ENCODE measurements at places on chromosomes 13 and 19.
A peak's percentile ranks its signal among the peaks of the same experiment; 100 is the strongest.

DNA sequence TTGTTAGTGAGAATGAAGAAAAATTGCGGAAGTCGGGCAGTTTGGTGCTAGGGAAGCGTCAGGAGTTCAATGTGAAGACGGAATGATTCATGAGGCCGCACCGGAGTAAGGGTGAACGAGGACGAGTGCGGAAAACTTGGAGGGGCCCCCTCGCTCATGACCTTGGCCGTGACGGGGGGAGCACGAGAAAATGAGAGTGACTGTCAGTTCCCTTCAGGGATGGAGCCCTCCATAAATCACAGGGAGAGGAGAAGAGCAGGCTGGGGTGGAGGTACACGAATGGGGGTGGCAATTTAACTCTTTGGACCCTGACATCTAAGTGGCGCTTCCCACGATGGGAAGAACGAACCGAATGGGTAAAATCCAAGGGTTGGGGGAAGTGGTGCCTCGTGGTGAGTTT, 486.4 kb downstream of the TSHZ3 start:
- DNase-seq = no peak

- DNase-seq = no peak
Measured at GRCh38 chr13:114334305-114335053, 20.2 kb downstream of the CHAMP1 start.

DNA sequence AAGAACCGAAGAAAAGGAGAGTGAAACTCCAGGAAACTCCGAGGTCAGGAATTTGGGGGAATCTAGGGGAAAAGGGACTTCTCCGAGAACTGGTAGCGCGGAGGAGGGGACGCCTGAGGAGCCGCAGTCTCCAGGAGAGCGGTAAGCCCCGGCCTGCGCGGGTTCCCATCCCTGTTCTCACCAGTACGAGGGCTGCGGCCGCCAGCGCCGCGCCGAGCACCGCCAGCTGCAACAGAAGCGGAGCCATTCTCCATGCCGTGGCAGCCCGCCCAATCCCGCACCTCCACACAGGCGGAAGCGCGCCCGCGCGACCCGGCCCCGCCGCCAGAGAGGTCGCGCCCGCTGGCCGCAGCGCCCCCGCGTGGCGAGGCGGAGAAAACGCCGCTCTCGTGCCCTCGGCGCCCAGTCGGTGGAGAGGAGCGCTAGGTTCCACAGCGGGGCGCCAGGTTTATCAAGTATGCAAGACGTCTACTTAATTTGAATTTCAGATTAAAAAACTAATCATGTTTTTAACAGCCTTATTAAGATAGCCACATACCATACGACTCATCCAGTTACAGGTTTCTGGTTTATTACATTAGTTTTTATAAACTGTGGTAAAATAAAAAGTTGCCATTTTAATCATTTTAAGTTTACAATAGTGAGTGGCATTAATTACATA, at the start of gene ALG5:
ALG5 (minus strand) TSS at position 287 of the 661 bp plus-strand sequence; CDS start at position 247, 40 bp downstream.
- DNase-seq = peak; percentile 95

DNA sequence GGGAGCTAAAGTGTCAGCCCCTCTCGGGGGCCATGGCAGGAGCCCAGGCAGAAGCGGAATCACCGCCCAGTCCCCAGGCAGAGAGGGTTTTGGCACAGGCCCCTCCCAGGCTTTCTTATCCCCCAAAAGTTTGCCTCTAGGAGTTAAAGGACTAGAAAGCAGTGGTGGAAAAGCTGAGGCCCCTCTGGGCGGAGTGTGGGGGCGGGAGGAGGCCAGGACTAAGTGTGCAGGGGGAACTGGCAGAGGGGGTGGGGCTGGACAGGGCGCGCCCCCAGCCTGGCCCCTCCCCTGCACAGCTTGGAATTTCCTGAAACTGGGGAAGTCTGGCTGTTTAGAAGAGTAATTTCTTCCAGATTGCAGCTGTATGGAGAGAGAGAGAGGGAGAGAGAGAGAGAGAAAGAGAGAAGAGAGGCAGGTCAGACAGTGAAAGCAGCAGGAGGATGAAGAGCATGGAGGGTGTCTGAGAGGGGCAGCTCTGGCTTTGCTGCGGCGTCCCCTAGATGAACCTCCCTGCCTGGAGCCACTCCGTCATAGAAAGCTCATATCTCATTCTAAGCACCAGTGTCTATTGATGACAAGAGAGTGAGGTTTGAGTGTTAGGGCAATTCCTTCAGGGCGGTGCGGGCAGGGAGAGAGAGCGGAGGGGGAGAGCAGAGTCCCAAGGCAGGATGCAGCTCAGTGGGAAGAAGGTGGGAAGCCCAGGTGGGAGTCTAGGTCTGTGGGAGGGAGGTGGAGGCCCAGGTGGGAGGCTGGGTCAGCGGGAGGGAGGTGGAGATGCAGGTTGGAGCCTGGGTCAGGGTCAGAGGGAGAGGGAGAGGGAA, at the start of gene CDC42EP5:
CDC42EP5 (minus strand) TSS at position 226 of the 821 bp plus-strand sequence. CDS start 7,749 bp downstream, outside the sequence.
- DNase-seq = no peak

DNA sequence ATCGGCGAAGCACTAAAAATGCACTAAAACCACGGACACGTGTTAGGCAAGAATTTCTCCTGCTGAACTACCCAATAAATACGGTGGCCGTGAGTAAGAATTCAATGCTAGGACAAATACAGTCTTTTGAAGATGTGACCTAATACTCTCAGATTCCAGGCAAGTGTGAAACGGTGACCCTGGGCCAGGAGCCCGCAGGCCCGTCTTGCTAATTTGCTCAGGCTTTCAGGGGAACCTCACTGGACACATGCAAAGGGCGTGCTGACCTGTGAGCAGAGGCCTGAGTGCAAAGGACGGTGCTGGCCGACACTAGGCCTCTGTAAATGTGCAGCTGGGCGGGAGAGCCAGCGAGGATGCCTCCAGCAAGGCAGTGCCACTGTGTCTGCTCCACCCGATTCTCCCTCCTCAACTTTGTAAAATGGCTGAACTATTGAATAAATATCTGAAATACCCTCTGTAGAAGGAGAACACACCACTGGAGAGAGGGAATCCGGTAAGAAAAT, 70.1 kb downstream of the STK24 start:
- DNase-seq = no peak

DNA sequence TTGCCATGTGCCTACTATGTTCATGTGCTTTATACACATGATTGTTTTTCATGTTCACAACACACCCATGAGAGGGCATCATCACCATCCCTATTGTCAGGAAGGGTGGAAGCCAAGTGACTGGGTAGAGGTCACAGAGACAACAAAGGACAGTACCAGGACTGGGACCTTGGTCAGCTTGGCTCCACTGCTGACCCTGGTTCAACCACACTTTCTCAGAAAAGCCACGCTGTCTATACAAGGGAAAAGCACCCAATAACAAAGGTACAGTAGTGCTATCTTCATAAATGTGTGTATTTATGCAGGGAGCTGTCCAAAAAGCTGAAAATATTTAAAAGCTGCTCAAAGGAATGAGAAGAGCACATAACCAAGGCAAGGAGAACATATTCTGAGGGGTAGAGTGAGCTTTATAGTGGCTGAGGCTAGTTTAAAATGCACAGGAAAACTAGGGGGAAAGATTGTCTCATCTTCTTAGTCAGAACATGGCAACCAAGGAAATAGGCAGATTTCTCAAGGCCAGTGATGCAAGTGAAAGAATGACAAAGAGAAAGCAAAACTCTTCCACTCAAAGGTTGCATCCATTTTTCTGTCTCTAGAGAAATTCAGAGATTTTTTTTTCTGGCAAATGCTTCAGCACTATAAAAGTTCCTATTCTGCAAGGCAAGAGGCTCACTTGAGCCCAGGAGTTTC, 415.0 kb downstream of the FOXO1 start:
- DNase-seq = no peak

DNA sequence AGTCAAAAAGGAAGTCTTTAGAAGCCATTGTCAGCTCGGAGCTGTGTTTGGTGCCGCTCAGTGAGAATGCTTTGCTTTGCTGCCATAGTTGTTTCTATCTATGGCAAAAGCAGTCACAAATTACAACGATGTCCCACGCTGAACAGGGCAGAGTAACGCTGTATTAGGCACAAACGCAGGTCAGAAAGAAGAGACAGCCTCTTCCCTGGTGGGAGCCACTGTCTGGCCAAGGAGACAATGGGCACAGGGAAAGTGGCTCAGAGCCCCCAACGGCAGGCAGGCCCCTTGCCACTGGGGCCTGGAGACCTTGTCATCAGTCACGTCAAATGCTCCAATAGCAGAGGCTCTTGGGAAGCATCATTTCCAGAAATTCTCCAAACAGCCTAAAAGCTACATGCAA, 244.2 kb downstream of the TEX29 start:
- no peak for DNase-seq

DNA sequence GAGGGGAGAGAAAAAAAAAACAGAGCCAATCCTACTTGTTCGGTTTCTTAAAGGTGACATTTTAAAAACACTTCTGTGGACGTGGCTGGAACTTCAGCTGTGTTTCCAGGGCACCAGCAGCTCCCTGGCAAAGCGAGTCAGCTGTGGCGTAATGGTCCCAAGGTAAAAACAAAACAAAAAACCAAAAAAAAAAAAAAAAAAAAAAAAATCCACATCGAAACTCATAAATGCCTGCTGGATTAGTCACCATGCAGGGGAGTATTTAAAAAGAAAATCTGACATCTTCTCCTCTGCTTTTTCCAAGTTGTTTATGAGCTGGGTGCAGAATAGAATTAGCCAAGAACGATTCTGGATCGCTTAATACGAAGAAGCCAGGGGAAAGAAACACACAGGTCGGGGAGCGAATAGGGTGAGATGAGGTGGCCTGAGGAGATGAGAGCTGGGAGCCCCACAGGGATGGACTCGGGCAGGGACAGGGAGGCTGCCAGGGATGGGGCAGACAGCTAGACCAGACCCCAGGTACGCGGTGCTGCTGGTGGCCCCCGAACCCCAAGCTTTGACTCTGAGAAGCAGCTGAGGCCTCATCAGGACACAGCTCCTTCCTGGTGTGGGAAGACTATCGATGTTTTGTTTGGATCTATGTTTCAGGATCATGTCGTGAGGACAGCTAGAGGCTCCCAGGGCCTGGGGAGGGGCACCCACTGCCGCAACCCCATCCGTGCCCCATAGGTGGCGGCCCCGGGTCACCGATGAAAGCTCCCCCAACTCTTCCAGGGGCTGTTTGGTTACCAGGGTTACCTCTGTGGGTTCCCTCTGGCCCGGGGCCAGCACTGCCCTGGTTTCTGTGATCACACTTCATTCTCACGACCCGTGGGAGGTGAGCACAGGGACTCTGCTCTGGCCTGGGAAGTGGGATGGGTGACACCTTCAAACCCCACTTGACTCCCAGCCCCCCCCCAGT, 3.1 kb upstream of the CTXN1 start:
- peak; percentile 76 for DNase-seq

- DNase-seq = no peak
Measured at GRCh38 chr13:40994581-40995230, 24.4 kb downstream of the ELF1 start.

DNA sequence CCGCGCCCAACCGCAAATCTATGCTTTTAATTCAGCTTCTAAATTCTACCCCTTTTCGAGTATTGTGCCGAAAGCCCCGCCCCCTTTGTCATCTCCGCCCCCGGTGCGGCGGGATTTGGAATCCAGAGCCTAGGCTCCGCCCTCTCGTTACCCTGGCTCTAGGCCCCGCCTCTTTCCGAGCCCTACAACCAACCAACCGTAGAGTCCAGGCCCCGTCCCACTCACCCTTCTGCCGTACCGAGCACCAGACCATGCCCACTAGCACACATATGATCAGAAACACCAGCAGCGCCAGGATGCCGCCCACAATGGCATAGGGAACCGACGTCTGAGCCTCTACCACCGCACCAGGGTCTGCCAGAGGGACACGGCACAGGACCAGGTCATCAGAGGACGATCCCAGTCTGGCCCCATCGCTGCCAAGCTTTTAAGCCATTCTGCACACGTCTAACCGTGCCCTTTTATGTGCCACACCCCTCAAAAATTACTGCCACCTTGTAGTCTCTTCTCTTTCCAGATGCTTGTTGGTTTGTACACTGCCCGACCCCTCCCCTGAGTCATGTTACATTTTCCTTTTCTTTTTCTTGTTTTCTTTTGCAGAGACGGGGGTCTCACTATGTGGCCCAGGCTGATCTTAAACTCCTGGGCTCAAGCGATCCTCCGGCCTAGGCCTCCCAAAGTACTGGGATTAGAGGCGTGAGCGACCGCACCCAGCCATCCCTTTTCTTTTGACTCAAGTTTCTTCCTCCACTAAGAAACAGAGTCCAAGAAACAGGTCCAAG, 4.7 kb upstream of the ZNF428 start:
- DNase-seq = no peak

DNA sequence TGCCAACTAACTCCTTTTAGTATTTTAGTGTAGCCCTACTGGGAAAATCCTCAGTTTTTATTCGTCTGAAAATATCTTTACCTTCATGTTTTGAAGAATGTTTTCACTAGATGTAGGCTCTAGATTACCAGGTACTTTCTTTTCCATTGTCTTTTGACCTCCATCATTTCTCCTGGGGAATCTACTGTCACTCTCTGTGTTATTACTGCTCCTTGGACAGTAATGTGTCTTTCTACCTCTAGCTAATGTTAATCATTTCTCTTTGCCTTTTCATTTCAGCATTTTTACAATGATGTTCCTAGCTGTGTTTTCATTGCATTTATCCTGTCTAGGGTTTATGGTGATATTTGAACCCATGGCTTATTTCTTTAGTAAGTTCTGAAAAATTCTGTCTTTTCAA, 61.9 kb downstream of the SPACA7 start:
- no peak for DNase-seq

- no peak for DNase-seq
Measured at GRCh38 chr13:79228972-79229371, 177.1 kb downstream of the RBM26 start.

DNA sequence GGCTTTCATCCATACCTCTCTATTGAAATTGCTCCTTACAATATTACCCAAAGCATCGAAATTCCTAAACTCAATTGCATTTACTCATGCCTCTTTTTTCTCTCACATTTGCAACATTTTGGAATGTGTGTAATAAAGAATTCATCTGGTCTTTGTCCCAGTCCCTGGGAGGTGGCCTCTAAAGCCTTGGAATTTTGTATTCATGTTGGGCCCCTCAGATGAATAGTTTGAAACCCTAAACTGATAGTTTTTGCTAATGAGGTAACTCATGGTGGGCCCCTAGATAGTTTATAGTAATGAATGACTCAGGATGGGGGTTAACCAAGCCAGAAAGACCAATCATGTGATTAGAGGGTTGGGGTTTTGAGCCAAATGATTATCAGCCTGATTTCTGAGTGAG, 490.4 kb downstream of the DIAPH3 start:
- no peak for DNase-seq

DNA sequence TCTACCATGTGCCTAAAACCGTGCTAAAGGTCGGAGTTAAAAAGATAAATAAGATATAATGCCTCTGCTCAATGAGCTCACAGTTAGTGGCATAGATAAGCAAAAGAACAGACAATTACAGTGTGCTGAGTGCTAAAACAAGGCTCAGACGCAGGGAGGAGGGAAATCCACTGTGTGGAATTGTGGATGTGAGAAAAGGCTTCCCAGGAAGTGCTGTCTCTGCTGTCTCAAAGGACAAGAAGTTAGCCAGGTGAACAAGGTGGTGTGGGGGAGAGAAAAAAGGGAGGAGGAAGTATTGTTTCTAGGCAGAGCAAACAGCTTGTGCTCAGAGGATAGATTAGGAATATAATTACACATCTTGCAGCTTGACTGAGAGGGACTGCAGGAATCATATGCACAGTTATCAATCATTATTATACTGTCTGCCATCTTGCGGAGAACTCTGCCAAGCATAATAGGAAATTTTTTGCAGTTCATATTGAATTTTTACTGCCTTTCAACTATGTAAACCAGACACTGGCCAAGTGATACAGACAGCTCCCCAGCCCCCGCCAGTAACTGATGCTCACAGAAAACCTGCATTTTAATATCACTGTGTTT, 9.3 kb downstream of the C13orf42 start:
- DNase-seq = no peak

- no peak for DNase-seq
Measured at GRCh38 chr13:68173111-68173510, 943.0 kb upstream of the PCDH9 start.

GRCh38 chr13:45178349-45179162, 22.3 kb downstream of the KCTD4 start:
- DNase-seq = no peak

- DNase-seq = no peak
Measured at GRCh38 chr13:68984688-68985319, 1122.8 kb upstream of the ATXN8OS start.
